GM13977 (cell line): ENCODE measurements at places on chromosomes 7 and 10.
A peak's percentile ranks its signal among the peaks of the same experiment; 100 is the strongest.

- no peak for DNase-seq
Measured at GRCh38 chr7:36788825-36789470, 64.7 kb upstream of the AOAH start.

GRCh38 chr7:41445432-41445831, 257.5 kb downstream of the INHBA start:
- no peak for DNase-seq

DNA sequence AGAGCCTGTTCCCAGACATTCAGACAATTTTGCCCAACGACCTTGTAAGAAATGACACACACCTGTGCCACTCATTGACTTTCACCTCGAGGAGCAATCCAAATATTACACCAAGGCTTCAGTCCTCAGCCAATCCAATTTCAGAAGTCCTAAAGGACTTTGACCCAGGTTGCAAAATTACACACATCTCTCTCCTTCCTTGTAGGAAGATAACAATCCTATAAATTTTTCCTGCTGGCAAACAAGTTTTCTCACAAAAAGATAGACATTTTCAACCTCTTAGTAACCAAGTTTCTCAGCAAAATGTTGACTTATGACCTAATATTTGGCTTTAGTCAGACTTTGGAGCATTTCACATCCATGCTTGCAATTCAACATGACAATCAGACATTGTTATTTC, 745.0 kb downstream of the GRID1 start:
- no peak for DNase-seq

GRCh38 chr10:46524472-46525176, 31.8 kb downstream of the GPRIN2 start:
- no peak for DNase-seq

DNA sequence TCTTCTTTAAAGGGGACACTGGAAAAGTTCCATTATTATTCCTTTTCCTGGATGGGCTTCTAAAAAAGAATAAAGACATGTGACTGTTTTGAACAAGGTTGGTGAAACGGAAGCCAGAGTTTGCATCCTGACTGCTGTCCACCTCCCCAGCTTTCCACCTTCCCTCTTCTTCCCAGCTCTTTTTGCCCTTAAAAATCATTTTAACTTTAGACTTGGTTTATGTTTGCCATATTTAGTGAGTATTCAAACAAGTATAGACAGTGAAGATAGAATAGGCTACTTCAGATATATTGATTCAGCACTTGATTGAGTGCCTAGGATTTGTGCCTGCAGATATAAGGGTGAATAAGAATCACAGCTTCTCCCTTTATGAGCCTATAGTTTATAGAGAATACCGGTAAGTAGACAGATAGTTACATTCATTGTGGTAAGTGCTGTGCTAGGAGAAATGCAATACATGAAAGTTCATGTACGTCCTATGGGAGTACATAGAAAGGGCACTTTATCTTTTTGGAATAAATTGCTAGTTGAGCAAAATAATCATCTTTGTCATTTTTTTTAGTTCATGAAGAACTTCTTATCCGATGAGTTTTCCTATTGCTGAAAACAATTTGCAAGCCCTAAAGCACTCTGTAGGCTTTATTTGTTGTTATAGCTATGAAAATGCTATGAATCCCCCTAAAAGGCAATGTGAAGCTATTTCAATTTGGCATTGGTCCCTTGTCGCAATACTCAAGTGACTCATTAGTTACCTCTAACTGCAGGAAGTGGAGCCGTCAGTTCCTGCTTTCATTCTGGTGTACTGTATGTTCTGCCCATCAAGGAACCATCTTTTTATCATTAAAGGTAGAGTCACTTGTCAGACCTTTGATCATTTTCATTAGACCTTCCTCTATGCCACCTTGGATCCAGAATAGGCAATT, 57.2 kb upstream of the STRIP2 start:
- peak; percentile 24 for DNase-seq

DNA sequence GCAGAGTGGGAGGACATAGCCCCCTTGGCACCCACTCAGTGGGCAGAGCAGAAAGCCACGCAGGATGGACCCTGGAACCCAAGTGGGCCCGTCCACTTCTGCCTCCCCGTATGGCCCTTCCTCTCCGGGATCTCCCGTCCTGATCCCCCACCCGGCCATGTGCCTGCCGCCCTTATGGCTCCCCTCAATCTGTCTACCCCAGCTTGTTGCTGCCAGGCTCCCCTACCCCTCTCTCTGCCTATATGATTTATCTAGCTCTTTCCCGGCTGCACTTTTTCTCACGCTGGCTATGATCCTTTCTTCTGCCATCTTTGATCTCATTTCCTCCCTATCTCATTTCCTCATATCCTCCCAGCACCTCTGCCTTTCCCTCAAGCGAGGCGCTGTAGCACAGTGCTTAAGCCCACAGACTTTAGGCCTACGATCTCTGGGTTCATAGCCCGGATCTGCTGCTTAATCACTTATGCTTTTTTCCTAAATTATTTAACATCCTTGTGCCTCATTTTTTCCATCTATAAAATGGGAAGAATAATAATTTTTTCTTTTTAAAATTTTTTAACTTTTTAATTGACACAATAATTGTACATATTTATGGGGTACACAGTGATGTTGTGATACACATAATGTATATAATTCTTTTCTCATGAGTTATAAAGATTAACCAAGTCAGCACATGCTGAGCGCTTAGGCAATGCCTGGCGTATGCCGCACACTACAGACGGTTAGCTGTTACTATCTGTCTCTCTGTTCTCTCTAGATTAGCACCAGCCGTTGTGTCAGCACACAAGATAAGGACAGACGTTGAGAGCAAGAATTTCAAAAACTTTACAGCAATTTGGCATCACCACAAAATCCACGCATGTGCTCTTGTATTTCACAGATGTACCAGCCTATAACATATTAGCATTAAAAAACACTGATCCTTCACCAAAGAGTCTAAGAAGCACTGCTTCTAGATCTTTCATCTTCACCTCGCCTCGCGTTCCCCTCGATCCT, 18.1 kb downstream of the KCNH2 start:
- no peak for DNase-seq

- no peak for DNase-seq
Measured at GRCh38 chr10:103890194-103890658, 27.8 kb downstream of the STN1 start.

DNA sequence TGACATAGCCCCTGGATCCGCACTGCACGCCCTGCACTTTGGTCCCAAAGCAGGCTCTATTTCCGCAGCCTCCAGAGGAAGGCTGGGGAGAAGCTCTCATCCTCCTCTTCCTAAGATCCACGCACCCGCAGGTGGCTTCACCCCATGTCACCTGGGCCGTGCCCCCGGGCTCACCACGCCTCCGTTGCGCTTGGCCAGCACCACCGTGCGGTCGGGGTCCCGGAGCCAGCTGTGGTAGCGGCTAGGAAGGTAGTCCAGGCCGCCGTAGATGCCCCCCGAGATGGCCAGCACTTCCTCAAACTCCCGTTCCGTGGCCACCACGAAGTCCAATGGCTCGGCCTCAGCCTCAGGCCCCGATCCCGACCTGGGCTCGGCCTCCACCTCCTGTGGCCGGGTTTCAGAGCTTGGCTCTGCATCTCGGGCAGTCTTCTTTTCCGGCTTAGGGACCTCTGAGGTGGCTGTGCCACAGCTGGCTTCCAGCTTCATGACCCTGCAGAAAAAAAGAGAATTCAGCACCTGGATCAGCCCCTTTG, 5.7 kb downstream of the NAT16 start:
- DNase-seq: no peak

GRCh38 chr7:151595702-151596350, 76.1 kb upstream of the RHEB start:
- no peak for DNase-seq

DNA sequence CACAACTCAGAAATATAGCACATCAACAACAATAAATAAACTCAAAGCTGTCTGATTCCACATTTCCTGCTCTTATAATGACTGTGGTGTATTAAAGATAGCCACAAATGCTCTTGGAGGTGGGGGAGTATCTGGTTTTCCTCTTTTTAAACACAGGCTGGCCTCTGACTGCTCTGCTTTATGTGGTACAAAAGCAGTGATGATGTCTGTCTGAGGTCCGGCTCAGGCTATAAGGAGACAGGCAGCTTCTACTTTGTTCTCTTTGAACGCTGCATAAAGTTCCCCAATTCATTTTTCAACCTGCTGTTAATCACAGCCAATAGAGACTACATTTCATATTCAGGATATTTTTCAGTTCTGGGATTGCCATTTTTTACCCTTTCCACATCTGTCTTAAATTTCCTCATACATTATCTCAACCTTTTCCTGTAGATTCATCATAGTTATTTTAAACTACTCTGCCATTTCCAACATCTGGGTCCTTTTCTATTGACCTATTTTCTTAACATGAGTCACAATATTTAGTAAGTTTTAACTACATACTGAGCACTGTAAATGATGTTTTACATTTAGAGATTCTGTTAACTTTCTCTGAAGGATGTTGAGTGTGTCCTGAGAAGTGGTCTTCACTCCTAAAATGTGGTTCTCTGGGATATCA, 64.9 kb downstream of the CRPPA start:
- no peak for DNase-seq

GRCh38 chr10:97136756-97137155, 49.0 kb downstream of the SLIT1 start:
- DNase-seq: no peak

GRCh38 chr7:83469076-83469475, 179.9 kb downstream of the SEMA3E start:
- no peak for DNase-seq

GRCh38 chr10:63200431-63200830, 67.3 kb downstream of the NRBF2 start:
- DNase-seq: no peak

GRCh38 chr10:64076322-64076940, 555.2 kb downstream of the REEP3 start:
- no peak for DNase-seq

DNA sequence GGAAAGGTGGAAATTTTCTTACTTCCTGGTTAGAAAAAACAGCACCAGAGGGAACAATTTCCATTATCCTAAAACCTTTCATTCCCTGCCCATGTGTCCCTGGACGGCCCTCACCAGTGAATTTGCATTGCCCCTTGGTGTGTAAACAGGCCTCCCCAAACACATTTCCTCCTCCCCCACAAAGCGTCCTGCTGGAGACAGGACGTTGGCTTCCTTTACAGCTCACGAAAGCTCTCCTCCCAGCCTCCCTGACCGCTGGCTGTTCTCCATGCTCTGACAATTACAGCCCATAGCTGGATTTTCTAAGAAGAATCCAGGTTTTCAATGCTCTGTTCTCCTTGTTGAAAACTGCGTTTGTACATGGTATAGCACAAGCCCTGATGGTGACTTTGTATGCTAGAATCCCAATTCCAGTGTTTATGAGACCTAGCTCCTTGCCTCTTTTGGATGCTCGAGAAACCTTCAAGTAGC, 724.2 kb upstream of the CELF2 start:
- no peak for DNase-seq

DNA sequence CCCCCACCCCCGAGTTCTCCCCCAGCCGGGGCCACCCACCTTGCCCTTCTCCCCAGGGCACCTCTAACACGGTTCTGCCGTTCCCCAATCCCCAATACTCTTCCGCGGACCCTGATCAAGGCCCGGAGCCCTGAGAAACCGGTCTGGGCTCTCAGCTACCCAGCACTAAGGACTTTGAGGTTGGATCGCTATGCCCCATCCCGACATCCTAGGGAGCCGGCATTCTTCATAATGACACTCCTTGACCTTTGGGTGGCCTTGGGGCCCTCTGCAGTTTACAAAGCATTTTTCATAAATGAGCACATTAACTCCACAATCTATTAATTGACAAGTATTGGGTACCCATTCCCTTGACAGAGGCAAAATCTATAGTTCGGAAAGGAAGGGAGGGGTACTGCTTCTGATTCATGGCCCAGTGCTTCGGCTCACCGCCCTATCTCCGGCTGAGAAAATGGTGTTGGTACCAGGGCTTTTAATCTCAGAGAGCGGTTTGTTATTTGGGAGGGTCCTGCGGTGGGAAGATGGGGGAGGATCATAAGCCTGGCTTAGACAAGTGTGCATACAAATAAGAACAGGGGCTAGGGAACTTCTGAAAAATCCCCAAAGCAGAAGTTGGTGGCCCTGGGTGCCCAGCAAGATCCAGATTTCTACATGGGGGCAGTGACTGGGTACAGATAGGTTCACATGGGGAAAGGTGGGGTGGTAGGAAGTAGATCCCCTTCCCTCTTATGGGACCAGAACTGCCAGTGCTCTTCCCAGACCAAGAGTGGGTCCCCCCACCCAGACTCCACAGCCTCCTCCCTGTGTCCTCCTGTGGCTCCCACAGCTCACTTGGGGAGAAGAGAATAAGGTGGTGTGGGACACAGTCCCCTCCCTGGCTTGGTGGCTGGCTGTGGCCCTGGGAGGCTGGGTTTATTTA, 3.2 kb downstream of the IMPDH1 start:
- DNase-seq: peak; percentile 48

DNA sequence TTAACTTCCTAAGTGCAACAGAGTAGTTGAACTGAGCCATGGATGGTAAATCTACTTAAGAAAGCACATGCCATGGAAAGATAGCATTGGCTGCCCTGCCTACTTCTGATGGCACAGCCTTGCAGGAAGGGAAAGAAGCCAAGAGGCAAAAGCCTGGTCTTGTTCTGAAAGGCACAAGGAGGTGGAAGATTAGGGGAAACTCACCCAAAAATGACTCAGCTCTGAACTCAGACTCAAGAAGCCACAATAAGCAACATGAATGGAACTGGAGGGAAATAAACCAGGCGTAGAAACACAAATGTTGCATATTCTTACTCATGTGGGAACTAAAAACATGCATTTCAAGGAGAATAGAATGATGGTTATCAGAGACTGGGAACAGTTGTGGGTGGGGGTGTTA, 20.8 kb upstream of the ALOX5 start:
- DNase-seq: peak; percentile 28

GRCh38 chr10:59006511-59007306, 169.7 kb upstream of the PHYHIPL start:
- DNase-seq: no peak

GRCh38 chr10:10094691-10095090, 923.0 kb upstream of the CELF2 start:
- DNase-seq: no peak

DNA sequence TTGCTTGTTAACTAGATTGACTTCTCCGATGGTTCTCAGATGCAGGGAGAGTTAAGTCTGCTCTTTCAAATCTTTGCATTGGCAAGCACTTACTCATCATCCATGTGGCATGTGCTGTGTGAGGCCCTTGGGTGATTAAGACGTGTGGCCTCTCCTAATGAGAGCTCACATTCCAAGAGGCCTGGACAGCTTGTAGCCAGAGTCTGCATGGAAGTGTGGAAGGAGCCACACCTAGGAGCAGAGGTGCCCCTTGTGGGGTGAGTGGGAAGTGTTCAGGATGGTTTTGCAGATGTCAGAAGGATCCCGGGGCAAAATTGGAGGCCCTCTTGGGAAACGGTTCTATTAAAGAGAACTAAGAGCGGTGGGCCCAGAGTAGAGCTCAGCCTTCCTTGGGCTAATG, 225.9 kb downstream of the PAXIP1 start:
- DNase-seq: no peak

DNA sequence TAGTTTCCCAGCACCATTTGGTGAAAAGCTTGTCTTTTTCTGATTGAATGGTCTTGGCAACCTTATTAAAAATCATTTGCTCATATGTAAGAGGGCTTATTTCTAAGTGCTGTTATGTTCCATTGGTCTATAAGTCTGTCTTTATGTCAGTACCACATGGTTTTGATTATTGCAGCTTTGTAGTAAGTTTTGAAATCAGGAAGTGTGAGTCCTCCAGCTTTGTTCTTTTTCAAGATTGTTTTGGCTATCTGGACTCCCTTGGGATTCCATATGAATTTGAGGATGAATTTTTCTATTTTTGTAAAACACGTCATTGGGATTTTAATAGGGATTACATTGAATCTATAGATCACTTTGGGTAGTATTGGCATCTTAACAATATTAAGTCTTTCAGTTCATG, 5.4 kb downstream of the KIF11 start:
- DNase-seq: no peak
